ENCODE measurements at places on chromosomes 13 and 19.

DNA sequence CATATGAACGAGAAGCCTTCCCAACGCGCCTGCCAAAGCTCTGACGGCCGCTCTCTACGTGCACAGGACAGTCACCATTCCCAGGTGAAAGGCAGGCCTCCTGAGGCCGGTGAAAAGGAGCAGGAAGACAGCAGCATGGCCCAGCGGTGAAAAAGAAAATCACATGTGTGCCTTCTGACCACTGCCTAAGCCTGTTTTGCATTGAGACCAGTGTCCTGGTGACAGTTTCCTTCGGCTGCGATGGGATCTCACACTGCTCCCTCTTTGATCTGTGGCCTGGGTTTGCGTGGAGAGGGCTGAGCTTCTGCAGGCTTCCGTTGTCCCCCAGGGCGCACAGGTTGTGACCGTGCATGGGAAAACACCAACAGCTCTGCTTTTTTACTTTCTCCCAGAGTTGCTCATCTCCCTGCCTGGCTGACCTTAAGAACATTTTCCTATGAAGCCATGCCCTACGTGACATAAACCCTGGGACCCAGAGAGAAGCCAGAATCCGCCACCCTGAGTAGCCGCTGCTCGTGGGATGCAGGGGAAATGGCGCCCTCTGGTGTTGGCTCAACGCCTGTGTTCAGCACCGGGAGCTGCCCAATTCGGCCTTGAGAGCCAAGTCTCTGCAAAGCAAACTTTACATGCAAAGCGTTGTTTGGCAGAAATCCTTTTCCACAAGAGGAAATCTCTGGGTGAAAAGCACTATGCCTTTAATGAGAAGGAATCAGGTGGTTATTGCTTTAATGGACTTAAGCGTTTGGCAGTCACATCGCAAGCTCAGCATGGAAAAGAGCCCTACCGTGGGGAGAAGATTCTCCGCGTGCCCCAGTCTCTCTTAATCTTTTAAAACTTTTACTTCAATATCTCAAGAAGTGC, 112.2 kb upstream of the GPR12 start:
- DNase-seq = no peak

- DNase-seq = no peak
Observed at GRCh38 chr19:13031917-13032623, 36.8 kb downstream of the NFIX start.

- no peak for DNase-seq
Observed at GRCh38 chr13:60358453-60358852, 38.6 kb upstream of the TDRD3 start.

DNA sequence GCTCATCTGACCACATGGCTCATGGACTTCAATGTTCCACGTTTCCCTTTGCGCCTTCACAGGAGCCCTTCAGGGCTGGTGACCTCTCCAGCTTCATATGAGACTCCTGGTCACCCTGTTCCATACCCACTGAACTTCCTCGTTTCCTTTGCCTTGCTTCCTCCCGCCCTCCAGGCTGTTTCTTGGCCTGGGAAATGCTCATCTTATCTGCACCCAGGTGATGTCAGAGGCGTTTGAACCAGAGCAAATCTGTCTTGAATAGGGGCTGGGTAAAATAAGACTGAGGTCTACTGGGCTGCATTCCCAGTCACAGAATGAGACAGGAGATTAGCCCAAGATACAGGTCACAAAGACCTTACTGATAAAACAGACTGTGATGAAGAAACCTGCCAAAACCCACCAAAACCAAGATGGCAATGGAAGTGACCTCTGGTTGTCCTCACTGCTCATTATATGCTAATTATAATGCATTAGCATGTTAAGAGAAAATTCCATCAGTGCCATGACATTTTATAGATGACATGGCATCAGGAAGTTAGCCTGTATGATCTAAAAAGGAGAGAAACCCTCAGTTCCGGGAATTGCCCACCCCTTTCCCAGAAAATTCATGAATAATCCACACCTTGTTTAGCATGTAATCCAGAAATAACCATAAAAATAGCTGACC, 102.7 kb downstream of the DCLK1 start:
- no peak for DNase-seq

- no peak for DNase-seq
Observed at GRCh38 chr19:39696387-39696786, 7.9 kb upstream of the LGALS14 start.

DNA sequence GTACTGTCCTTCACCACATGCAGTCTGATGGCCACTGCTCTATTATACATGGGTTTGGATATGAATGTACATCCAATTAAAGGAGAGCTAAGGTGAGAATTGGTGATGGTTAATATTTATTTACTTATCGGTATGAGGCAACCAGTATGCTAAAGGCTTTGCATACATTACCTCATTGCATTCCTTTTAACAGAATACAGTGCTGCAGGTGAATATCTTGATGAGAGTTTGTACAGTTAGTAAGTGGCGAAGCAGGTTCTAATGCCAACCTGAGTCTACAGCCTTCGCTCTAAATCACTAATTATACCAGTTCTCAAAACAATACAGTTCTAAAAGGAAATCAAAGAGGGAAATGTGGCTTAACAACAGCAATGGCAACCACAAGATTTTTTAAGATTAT, 284.1 kb downstream of the ITGBL1 start:
- no peak for DNase-seq

- DNase-seq = peak; percentile 15
Observed at GRCh38 chr13:44576351-44577235, 463 bp upstream of the TSC22D1 start.

DNA sequence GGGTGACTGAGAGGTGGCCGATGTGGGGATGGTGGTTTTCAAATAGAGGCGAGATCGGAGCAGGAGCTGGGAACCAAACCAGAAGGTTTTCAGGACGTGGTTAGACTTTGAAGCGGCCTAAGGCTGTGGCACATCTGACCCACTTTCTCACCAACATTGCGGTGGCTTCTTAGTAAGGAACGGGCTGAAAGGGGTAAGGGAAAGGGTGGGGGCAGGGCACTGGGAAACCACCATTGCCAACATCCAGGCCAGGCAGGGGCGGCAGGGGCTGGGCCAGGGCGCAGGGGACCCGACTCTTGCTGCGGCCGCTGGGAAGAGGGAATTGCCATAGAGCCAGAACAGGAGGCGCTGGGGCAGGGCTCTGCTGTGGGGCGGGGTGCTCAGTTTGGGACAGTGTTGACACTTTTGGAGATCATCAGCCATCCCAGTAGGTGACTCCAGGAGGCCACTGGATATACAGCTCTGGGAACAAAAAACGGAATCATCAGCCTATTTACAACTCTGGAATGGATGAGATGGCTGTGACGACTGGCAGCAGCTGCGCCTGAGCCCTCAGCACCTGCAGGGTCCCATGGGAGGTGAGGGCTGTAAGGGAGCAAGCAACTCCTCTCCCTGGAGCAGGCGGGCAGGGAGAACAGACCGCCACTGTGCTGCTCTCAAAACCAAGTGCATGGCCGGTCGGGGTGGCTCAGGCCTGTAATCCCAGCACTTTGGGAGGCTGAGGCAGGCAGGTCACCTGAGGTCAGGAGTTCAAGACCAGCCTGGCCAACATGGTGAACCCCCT, 52.2 kb downstream of the IRS2 start:
- DNase-seq = no peak

GRCh38 chr13:30124131-30124768, 183.1 kb downstream of the KATNAL1 start:
- DNase-seq = no peak

DNA sequence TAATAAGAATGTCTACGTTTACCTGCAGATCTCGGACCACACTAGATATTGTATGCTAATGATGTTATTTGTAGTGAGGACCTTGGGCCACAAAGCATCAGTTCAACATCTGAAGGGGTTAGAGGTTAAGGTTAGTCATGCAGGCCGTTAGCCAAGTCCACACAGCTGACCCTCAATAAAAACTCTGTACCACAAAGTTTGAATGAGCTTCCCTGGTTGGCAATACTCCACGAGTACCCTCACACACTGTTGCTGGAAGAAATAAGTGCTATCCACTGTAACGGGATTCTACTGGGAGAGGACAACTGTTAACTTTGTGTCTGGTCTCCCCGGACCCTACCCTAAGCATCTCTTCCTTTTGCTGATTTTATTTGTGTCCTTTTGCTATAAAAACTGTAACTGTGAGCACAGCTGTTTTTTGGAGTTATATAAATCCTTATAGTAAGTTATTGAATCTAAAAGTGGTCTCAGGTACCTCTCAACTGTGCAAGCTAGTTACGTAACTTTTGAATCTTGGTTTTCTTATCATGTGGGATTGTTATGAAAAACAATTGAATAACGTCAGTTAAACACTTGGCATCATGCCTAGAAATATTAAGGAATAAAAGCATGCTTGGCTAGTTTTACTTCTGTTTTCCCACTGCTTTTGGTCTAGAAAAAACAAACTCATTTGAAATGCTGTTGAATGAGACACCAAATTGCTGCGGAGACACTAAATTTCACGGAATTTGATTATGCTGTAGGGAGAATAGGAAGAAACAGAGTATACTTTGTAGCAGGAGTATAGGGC, 181.5 kb downstream of the DNAJC3 start:
- no peak for DNase-seq

- DNase-seq = no peak
Observed at GRCh38 chr13:30331331-30331771, 24.0 kb upstream of the KATNAL1 start.

DNA sequence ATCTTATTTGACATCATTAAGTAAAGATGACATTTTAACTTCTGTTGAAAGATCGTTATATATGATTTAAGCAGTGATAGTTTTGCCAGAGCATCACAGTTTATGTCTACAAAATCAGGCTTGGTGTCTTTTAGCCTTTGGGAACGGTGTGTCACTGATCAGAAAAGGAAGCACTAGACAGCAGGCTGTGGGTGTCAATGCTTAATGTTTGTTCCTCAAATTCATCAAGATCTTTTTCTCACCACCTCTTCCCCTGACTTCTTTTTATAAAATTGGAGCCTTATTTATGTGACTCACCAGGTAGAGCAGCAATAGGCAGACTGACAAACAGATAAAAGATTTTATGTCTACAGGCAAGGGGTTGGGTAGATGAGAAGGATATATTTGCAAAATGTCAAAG, 1558.5 kb downstream of the EFNB2 start:
- DNase-seq = no peak

GRCh38 chr13:95253033-95253432, 48.2 kb downstream of the ABCC4 start:
- DNase-seq = no peak

GRCh38 chr19:16588824-16589577, 16.8 kb upstream of the SLC35E1 start:
- no peak for DNase-seq

GRCh38 chr19:35209646-35210045, 18.9 kb downstream of the FAM187B start:
- DNase-seq = no peak

Data from stimulated activated CD8-positive, alpha-beta memory T cell treated with anti-CD3 and anti-CD28 coated beads, Interleukin-15, amount 100 ng/mL, for 4 hours (primary cell).